ENCODE measurements at places on chromosomes 3 and 15. TPM values are rescaled to one million over a fixed set of nuclear protein-coding genes. Genes with fewer than 3 reads are reported as not detected.

KNG1 gene
- total RNA-seq = not detected

AADACL2 gene
- total RNA-seq = not detected

SLC51B gene
- total RNA-seq = not detected

UMPS gene
- 36.9 TPM for total RNA-seq

PSMD2 gene
- total RNA-seq = 902 TPM

SELENOT gene
- total RNA-seq = 244 TPM

SV2B gene
- total RNA-seq = not detected

RGMA gene
- total RNA-seq = not detected

FILIP1L gene
- 43.2 TPM for total RNA-seq

BOC gene
- total RNA-seq = 5.0 TPM

- DNase-seq = peak; percentile 68
Measured at GRCh38 chr15:87827131-87827530, 429.4 kb downstream of the NTRK3 start.

GRCh38 chr15:59313641-59314332 is 58.9 kb downstream of the MYO1E start:
- DNase-seq = peak; percentile 72

DNA sequence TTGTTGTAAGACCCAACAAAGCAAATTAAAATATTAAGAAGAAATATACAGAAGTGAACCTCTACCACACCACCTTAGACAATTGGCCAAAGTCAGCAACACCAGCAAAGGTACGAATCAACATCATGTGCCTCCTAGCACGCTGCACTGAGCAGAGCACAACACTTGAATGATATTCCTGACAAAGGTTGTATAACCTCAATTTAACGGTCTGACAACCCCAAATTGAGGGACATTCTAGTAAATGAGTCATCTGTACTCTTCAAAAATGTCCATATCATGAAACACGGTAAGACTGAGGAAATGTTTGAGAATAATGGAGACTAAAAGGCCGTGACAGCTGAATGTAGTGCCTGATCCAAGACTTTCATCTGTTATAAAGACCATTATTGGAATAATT is 41.3 kb upstream of the TNFSF10 start:
- DNase-seq = no peak

DNA sequence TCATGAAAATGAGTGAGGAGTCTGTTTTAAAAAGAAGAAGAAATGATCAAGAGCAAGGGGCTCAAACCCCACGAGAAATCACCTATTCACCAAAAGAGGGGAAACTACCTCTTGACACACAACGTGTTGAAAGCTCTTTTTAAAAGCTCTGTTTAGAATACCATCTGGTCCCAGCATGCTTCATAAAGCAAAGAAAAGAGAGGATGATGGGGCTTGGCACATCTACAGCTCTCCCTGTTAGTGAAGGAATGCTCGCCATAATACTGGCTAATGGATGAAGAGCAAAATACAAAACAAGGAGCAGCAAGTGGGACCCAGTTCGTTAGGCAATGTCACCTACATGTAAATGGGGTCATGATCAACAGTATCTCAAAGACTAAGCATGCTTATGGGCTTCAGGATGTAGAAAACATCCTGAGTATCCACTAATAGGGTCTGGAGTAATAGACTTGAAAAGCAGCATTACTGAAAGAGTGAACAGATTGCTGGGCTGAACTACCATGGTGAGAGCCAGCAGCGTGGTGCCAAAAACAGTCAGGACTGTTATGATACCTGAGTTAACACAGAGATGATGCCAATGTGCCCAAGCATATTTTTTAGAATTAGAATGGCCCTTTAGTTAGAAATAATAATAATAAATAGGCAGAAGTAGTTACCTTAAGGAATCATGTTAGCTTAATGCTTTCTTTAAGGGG is 159.7 kb upstream of the POU1F1 start:
- no peak for DNase-seq

DNA sequence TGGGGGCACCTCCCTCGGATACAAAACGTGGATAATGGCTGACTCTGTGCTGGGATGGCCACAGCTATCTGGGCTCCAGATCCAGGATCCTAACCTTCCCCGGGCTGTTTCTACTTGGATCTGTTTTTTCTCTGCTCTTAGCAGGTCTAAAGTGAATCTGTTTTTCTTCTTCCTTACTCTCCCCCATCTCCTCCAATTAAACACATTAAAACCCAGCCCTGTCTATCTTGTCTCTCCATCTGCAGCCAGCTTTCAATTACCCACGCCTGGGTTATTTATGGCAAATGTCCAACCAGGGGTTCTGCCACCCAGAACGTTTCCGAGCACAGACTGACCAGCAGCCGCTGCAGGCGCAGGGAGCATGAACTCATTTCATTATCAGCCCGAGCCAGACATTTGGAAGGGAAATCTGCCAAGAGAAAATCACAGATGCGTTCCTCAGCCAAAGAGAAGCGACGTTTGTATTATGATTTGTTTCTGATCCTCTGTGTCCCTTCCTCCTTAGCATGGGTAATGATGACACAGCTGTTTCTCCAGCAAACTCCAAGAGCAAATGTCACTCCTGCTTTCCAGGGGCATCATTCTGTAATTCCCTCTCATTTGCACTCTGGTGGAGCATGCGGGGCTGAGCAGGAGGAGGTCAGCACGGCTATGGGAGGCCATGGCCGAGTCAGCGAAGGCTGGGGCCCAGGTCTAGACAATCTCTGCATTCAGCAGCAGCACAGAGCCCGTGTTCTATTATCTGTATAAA is 42.0 kb downstream of the UMPS start:
- DNase-seq = peak; percentile 95

DNA sequence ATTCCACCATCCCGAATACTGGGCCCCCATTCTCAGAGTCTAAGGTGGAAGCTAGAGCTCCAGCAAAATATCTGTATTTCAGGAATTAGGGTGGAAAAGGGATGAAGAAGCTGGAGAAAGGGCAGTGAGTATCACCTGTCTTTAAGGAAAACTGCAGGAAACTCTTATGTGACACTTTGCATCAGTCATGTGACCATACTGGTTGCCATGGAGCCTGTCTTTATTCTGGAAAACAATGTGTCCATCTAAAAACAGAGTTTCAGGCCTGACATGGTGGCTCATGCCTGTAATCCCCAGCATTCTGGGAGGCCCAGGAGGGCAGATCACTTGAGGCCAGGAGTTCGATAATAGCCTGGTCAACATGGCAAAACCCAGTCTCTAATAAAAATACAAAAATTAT is 52.9 kb upstream of the FSIP1 start:
- DNase-seq = peak; percentile 53

GRCh38 chr3:44516230-44516629 is 38.8 kb upstream of the ZNF445 start:
- DNase-seq = no peak

GRCh38 chr3:194117104-194117845 is 18.7 kb upstream of the HES1 start:
- no peak for DNase-seq

GRCh38 chr3:55702822-55703221 is 215.7 kb upstream of the WNT5A start:
- DNase-seq = no peak

- DNase-seq = peak; percentile 18
Measured at GRCh38 chr15:84023636-84024035, 211.9 kb upstream of the GOLGA6L4 start.

DNA sequence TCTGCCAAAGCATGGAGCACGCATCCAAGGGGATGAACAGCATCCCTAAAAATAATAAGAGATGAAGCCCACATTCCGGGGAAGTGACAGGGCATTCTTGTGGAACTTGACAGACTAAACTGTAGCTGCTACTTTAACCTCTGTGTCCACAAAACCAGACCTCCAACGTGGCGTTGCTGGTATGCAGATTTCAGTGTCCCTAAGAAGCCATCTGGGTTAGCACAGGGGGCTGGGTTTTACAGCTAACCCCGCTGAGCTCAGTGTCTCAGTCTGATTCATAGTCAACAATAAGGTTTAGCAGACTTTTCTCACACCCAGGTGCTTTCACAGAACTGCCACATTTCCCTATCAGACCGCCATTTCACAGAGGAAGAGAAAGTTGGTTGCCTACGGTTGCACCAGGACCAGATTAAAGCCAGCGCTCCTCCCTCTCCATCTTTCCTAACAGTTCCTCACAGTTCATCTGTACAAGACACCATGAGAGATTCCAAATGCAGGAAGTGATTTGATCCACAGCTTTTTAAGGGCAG is 61.6 kb upstream of the CTDSPL start:
- DNase-seq = peak; percentile 7

DNA sequence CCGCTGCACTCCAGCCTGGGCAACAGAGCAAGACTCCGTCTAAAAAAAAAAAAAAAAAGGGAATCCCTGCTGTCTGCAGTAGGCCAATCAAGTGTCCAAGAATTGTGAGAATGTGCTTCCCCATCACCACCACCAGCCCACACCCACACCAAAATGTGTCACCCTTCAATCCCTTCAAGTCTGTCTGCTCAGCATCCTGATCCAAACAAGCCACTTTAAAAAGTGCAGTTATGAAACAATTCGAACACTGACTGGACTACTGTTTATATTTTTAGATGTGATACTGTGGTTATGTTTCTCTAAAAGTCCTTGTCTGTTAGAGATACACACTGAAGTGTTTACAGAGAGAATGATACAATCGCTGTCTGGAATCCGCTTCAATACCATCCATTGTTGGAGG is 78.1 kb upstream of the CGNL1 start:
- DNase-seq = no peak

DNA sequence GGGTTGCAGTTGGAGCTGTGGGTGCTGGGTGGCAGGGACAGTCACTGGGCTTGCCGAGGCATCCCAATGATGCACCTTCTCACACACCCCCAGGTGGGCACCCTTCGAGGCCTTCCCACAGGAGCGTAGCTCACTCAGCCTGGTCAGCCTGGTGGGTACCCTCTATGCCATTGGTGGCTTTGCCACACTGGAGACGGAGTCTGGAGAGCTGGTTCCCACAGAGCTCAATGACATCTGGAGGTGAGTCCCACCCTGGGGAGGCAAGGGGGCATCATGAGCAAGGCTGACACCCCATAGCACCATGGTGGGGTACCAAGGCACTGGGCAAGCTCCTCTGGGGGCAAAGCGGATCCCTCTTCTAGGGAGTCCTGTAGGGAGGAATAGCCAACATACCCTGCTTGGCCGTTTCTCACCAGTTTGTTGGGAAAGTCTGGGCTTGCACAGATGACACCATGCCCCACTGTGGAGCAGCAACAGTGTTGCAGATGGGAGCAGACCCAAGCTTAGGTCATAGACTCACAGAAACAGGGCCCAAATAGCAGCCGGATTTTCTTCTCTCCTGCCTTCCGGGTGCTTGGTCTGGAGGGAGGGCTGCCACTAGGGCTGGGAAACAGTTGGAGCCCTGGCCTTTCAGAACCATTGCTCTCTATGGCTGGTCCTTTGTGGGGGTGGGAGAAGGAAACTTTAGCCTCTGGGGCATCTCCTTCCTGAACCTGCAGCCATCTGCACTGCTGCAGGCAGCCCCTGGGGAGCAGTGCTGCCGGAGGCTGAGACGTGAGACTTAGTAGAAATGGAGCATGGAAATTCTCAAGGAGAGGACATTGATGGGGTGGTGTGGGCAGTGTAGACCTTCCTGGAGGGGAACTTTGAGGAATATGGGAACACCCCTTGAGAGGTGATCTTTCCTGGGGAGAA is 5.7 kb downstream of the KLHL40 start:
- no peak for DNase-seq

DNA sequence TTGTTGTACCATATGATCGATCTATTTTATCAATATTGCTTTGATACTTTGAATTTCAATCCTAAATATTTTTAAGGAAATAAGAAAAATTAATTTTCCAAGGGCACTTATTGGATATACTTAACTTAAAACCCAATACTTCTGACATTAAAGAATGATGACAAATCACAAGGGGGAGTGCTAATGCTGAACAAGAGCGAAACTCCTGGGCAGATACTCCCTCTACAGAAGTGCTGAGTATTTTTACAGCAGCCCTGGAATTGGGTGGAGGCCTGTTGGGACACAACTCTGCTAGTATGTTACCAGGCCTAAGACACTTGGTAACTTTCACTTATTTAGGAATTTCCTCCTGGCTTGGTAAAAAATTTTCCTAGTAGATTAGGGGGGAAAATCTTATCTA is 46.2 kb downstream of the DENND6A start:
- peak; percentile 10 for DNase-seq

DNA sequence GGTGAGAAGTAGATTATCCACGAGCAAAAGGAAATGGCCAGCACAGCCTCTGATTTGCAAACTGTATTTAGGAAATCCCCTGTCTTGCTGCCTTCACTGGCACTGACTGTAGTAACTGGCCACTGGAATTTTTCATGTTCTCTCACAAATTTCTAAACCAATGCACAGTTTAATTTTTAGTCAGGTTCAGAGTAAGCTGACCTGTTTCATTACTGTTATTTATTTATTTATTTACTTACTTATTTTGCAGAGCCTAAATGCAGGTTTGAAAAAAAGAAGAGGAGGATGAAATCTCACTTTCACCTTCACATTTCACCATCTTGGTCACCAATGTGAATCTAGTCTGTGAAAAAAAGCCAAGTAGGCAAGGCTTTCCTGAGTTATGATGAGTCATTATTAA is 291.0 kb downstream of the PLOD2 start:
- no peak for DNase-seq

DNA sequence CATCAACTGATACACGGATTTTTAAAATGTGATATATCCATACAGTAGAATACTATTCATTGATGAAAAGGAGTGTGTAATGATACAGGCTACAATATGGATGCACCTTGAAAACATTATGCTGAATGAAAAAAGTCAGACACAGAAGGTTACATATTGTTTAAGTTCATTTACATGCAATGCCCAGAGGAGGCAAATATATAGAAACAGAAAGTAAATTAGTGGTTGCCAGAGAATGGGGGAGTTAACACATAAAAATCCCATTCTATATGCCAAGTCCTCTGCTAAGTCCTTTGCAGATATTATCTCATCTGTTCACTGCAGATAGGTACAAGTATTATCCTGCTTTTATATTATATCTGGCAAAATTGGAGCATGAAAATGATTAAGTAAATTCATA is 22.1 kb upstream of the CDIN1 start:
- DNase-seq = no peak

- peak; percentile 83 for DNase-seq
Measured at GRCh38 chr3:12423918-12424630, 60.2 kb upstream of the TSEN2 start.

- peak; percentile 31 for DNase-seq
Measured at GRCh38 chr3:119427669-119428068, 35.7 kb downstream of the TMEM39A start.

- no peak for DNase-seq
Measured at GRCh38 chr15:62619526-62619925, 423.0 kb upstream of the TPM1 start.

DNA sequence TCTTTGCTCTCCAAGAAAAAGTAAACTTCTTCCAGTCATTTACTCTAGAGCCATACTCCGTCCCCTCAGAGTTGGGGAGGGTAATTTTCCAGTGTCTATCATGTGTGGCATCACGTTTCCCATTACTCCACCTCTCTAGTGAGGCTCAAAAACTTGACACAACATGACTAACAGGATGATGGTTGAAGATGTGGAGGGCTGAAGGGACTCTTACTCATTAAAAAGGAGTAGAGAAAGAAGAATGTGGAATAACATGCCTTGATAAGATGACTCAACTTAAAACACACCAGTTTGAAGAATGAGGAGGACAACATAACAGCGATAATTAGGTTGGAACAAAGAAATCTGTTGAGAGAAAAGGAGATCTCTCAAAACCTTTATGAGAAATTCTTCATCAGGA is 894.3 kb downstream of the OTOL1 start:
- peak; percentile 80 for DNase-seq
